ENCODE measurements at places on chromosomes 3 and 15. TPM values are rescaled to one million over a fixed set of nuclear protein-coding genes. Genes with fewer than 3 reads are reported as not detected.

The PLCH1 gene
- total RNA-seq, result 0.28 TPM

DNA sequence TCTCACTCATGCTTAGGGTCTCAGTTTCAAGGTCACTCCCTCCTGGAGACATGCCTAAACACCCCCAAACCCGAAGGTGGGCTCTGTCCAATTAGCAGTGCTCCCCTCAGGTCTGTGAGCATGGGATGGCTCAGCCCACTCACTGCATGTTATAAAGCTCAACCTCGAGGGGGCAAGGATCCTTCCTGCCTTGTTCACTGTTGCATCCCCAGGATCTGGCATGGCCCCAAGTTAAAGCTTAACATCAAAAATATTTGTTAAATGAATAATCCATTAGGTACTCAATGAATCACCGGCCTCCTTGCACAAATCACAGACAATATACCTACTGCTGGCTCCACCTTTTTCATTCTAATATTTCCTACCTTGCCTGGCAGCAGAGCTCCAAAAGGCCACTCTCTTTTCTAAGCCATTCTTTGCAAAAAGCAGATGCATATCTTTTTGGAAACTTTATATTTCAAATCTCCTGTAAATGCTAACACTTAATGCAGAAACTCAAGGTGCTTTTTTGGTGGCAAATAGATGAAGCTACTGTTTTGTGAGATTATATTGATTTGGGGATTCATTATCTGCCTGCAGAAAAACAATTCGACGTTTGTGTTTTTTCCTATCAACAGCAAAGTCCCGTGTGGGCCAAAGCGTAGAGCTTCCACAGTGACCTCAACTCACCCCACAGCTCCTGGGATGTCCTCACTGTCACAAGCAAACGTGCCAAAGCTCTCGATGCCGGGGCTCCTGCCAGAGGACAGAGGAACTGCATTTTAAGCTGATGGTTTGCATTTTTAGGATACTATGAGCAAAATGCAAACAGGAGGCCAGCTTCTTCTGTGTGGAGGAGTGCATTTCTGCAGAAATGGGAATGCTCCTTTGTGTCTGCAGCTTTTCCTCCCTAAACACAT is 35.4 kb downstream of the PCOLCE2 start:
- no peak overlapping the region for H3K27ac ChIP-seq
- H3K4me1 ChIP-seq, result no peaks in the 10 kb centered on the region
- DNase-seq, result no peak
- no peak overlapping the region for H3K4me3 ChIP-seq

The PLA2G4E gene
- not detected for total RNA-seq

DNA sequence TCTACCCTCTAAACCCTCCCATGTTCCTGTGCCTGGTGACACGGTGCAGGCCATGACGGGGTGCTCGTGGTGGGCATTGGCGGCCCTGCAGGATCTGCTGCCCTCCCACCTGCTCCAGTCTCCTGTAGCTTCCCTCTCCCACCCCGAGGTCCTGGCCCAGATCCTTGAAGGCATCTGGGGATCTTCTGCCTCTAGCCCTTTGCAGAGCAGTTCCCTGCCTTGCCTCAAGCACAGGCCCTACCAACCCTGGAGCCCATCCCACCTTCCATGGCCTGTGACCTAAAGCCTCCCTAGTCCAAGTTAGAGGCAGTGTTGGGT is 27.5 kb upstream of the SEC13 start:
- no peaks in the 10 kb centered on the region for H3K27me3 ChIP-seq
- H3K4me3 ChIP-seq, result no peak overlapping the region
- no peak for DNase-seq
- no peaks in the 10 kb centered on the region for H3K36me3 ChIP-seq
- H3K4me1 ChIP-seq, result peaks cover 1% of the 10 kb centered on the region

The RETNLB gene
- not detected for total RNA-seq

- H3K27ac ChIP-seq, result no peak overlapping the region
- no peak overlapping the region for H3K4me3 ChIP-seq
- no peaks in the 10 kb centered on the region for H3K27me3 ChIP-seq
- H3K4me1 ChIP-seq, result no peaks in the 10 kb centered on the region
- DNase-seq, result no peak
Observed at GRCh38 chr3:179949869-179950268, 86.9 kb downstream of the PEX5L start.

GRCh38 chr3:4746241-4746958 is 232.8 kb upstream of the BHLHE40 start:
- peaks cover 29% of the 10 kb centered on the region for H3K4me1 ChIP-seq
- H3K27me3 ChIP-seq, result no peaks in the 10 kb centered on the region
- H3K27ac ChIP-seq, result no peak overlapping the region
- no peak overlapping the region for H3K4me3 ChIP-seq
- H3K36me3 ChIP-seq, result peaks cover 7% of the 10 kb centered on the region
- DNase-seq, result no peak

The BCHE gene
- 0.41 TPM for total RNA-seq

The P2RY12 gene
- total RNA-seq, result 10.7 TPM

- DNase-seq, result no peak
- no peaks in the 10 kb centered on the region for H3K27me3 ChIP-seq
- peak overlapping the region; percentile 46 for H3K27ac ChIP-seq
- H3K4me3 ChIP-seq, result no peak overlapping the region
- H3K36me3 ChIP-seq, result no peaks in the 10 kb centered on the region
Observed at GRCh38 chr15:98823012-98823458, 174.7 kb downstream of the IGF1R start.

The ADGRG7 gene
- total RNA-seq, result not detected

All from thoracic aorta (tissue), 2 donors.